ENCODE measurements at places on chromosomes 3 and 15.
A peak's percentile ranks its signal among the peaks of the same experiment; 100 is the strongest.

- DNase-seq, result no peak
These were observed 399.4 kb downstream of the SHQ1 start for GRCh38 chr3:72448858-72449257.

DNA sequence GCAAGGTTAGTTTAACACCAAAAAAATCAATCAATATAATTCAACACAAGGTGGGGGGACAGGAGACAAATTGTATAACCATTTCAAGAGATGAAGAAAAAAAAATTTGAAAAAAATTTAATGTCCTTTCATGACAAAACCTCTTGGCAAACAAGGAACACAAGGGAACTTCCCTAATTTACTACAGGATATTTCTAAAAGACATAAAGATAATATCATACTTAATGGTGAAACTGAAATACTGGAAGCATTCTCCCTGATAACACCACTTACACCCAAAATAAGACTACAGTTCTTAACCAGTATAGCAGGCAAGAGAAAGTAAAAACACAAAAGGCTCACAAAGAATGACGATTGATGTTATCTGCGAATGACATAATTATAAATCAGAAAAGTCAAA, 44.7 kb downstream of the IFT57 start:
- no peak for DNase-seq

GRCh38 chr3:9045371-9045770, 82.1 kb upstream of the RAD18 start:
- no peak for DNase-seq

- peak; percentile 65 for DNase-seq
These were observed 369.8 kb downstream of the SV2B start for GRCh38 chr15:91469632-91470567.

GRCh38 chr3:87949879-87950208, 109.0 kb downstream of the CGGBP1 start:
- no peak for DNase-seq

DNA sequence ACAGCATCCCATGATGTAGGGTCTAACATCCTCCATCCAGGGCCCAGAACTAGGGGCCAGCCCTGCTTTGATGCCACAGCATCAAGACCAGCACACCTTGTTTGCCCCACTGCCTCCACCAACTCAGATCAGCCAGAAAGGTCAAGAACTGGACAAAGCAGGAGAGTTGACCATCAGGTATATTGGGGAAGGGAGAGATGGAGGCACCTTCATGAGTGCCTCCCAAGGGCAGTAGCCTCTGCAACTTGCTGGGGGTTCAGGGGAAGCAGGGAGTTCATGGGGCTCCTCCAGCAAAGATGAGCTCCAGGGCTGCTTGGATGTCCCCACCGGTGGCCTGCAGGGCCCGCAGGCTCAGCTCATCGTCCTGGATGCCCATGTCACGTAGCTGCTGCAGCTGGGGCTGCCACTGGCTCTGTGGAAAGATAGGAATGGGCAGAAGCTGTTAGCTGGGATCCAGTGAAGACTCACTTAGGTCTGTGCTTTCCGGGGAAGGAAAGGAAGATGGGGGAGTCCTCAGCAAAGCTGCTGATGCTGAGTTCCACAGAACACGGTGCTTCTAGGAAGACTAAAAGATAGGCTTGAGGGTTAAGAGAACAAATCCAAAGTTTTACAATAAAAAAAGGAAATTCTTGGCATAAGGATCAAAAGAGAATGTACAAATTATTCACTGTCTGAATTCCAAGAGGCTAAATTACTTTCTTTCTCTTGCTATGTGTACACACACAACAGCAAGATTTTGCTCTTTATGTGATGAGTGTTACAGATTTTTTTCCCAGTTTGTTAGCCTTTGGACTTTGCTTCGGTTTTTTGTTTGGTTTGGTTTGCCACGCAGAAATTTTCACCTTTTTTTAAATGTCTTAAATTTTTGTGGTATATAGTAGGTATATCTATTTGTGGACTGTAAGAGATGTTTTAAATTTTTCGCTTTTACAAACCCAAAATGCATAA, 12.3 kb upstream of the SEMA7A start:
- no peak for DNase-seq

DNA sequence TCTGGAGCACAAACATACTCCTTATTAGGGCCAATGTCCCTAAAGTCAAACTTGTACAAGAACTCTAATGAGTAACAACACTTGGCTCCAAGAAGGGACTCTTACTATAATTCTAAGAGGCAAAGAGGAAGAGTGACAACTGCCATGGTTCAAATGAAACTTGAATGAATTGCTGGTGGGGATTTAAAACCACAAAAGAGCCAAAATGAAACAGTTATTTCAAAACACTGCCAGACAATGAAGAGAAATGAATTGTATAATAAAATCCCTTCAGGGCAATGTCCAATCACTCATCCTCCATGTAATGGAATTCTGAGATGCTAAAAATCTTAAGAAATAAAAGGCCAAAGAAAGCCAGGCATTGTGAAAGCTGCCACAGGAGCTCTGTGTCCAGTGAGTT, 14.2 kb downstream of the THRB start:
- no peak for DNase-seq
